ENCODE measurements at places on chromosomes 13 and 19.

GRCh38 chr13:46165485-46166223, 16.3 kb downstream of the LCP1 start:
- DNase-seq = no peak

DNA sequence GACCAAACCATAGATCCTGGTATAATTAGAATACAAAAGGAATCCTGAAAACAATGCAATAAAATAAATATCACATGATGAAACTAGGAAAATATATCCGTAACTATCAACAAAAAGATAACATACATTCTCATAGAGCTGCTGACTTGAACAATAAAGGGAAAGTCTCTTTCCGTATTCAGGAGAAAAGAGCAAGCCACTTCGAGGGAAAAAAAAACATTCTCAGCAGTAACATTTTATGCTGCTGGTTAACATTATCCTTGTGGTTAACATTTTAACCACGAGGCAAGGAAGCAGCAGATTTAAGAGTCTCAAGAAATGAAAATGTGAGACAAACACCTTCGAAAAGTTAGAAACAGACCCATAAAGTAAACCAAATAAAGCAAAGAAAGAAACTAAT, 25.8 kb downstream of the NALCN start:
- DNase-seq = no peak

DNA sequence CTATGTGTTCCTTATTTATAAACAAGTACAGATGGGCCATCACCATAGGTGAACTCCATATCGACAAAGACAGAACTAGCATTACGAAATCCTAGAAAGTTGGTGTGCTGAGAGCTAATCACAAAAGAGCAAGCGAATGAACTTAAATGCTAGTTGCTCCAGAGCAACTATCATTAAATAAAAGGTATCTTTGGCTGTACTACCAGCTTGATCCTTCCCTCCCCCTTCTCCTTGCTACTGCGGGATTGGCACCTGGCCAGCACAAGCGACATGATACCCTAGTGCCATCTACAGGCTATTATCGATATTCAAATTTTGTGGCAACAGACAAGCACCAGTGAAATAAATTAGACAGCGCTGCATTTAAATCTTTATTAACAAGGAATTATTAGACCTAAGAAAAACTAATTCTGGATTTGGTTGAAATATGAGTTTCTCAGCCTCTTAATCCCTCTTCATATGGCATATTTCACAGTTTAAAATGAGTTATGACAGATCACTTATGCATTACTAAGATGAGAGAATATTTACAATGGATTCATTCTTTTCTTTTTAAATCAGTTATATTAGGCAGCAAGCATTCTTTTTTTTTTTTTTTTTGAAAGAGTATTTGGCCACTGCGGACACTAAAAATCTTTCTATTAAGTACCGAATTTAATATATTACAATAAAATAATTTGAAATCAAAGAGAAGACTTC, 5.8 kb downstream of the PCDH9 start:
- peak; percentile 57 for DNase-seq

DNA sequence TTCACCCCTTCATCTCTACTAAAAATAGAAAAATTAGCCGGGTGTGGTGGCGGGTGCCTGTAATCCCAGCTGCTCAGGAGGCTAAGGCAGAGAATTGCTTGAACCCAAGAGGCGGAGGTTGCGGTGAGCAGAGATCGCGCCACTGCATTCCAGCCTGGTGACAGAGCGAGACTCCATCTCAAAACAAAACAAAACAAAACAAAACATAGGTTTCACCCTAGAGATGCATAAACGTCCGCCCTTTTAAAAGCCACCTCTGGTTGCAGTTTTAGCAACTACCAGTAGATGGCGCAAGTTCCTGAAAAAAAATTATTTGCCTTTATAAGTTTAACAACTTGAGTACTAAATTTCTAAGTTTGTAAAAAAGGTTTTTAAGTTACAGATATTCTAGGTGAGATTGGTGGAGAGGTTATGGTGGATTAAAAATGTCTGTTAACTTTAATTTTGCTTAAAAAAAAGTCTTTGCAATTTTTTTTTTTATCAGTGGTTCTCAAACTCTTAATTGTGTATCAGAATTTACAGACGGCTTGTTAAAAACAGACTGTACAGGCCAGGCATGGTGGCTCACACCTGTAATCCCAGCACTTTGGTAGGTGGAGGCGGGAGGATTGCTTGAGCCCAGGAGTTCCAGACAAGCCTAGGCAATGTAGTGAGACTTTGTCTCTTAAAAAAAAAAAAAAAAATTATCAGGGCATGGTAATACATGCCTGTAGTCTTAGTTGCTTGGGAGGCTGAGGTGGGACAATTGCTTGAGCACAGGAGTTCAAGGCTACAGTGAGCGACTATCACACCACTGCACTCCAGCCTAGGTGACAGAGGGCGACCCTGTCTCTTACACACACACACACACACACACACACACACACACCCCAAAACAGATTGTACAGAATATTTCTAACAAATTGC, 42.1 kb downstream of the NAA16 start:
- DNase-seq = peak; percentile 45

- DNase-seq = no peak
Measured at GRCh38 chr19:35852029-35852780, at the start of gene NPHS1. Gene NPHS1, minus strand, starts transcription at chr19:35852504. Its CDS starts 667 bp downstream, at chr19:35851837.

DNA sequence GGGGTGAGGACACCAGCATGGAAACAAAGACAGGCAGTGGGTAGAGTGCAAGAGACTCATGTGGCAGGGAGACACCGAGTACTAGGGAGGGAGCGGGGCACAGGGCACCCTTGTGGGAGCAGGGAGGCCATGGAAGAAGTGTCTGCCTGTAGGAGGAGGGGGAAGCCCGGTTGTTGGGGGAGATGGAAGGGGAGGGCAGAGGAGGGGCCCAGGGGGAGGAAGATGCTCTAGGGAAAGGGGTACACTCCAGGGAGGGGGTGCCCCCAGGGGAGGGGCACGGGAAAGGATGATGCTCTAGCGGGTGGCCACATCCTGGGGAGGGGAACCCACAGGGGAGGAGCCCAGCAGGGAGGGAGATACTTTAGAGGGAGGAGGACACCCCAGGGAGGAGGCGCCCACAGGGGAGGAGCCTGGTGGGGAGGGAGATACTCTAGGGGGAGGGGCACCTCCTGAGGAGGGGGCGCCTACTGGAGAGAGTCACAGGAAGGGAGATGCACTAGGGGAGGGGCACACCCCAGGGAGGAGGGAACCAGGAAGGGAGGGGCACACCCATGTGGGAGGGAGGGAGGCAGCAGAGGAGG, 24.9 kb downstream of the CPAMD8 start:
- DNase-seq = peak; percentile 84

- DNase-seq = no peak
Measured at GRCh38 chr19:31512181-31512970, 163.1 kb upstream of the TSHZ3 start.

DNA sequence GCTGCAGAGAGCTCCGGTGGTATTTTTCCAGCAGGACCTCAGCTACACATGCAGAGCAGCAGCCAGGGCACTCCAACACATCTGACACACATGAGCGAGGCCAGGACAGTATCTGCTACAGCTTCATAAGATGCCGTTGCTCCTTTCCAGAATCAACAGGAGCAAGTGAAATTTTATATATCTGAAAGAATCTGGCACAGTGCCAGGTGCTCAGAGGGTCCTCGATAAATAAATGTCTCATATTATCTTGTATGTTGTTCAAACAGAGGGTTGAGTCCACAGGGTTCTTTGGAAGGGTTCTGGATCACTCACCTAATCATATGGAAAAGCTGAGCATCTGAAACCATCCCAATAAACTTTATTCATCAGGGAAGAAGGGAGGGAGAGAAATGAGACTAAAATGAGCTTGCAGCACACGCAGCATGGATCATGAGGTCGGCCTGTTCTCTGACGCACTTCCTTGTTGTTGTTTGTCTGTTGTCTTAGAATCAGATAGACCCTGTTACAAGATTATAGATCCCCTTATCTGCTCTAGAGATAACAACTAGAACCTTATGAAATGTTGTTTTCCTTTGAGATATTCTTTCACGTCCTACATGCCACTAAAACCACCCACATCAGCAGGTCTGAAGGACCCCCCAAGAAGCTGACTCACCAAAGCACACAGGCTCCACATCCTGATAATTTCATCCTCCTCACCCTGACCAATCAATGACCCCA, 3.2 kb upstream of the METTL21C start:
- no peak for DNase-seq

DNA sequence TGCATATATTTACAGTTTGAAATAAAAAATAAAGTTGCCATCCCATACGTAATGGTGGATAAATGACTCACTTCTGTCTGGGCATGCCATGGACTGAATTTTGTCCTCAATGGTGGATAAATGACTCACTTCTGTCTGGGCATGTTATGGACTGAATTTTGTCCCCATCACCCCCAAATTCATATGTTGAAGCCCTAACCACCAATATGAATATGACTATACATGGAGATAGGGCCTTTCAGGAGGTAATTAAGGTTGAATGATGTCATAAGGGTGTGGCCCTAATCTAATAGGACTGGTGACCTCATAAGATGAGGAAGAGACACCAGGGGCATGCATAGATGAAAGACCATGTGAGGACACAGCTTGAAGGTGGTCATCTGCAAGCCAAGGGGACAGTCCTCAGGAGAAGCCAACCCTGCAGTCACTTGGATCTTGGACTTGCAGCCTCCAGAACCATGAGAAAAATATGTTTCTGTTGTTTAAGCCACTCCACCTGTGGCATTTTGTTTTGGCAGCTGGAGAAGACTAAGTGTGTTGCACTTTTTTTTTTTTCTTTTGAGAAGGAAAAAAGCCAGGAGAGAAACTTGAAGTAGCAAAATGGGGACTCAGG, 41.8 kb downstream of the RFC3 start:
- no peak for DNase-seq

GRCh38 chr13:98175043-98175442, 2.0 kb downstream of the RNF113B start:
- DNase-seq = no peak

DNA sequence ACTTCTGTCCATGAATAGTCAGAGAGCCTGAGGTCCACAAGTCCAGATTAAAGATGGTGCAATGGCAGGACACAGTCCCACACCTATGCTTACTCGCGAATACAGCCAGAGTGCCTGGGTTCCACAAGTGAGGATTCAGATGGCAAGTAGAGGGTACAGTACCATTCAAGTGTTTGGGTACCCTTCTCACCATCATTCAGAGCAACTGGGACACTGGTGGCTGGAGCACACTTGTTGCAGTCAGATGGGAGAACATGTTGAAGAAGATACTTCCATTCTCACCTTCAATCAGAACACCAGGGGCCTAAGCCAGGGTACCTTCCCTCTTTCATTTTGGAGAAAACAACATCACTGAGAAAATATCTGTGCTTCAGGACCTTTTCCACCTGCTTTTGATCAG, 43.7 kb upstream of the ZNF599 start:
- DNase-seq = no peak

DNA sequence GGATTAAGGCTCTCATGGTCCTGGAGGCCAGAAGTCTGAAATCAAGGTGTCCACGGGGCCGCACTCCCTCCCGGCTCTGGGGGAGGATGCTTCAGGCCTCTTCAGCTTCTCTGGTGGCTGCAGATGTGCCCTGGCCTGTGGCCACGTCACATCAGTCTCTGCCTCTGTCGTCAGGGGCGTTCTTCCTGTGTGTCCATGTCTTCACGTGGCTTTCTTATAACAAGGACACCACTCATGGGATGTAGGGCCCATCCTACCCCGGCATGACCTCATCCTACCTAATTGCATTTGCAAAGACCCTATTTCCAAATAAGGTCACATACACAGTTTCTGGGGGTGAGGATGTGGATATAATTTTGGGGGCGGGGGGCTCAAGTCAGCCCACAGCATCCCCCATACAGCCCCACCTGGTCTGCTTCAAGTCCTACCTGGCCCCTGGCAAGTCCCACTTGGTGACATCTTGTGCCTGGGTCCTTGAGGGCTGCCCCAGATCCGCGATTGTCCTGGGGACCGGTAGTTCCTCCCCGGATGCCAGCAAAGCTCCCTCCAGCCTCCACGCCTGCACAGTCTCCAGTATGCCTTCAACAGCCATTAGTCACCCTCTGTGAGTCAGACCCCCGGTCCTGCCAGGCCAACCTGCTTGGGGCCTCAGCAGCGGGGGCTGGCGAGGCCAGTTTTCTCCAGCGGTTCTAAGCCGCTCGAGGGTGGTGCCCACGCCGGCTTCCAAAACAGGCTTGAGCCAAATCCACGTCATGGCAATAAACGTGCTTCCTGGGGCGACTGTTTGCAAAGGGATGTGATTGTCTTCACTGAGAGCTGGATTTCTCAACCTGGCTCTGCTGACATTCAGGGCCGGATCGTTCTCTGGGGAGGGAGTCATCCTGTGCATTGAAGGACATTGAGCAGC, 32.2 kb downstream of the MYO9B start:
- DNase-seq = no peak

DNA sequence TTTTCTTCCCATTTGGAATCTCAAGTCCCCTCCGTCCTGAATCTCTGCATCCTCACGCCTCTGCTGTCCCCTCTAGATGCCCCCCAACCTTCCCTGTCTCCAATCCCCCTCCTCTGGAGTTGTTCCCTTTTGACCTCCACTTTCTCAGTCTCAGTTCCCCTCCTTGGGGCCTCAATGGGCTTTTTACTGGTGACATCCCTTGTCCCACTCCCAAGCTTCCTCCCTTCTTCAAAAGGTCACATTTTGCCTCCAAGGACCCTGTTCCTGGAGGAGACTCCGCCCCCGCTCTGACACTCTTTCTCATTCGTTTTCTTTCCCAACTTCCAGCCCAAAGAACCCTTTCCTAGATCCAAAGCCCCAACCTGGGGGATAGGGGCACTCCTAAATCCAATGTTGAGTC, 1.0 kb downstream of the AP2S1 start:
- no peak for DNase-seq

DNA sequence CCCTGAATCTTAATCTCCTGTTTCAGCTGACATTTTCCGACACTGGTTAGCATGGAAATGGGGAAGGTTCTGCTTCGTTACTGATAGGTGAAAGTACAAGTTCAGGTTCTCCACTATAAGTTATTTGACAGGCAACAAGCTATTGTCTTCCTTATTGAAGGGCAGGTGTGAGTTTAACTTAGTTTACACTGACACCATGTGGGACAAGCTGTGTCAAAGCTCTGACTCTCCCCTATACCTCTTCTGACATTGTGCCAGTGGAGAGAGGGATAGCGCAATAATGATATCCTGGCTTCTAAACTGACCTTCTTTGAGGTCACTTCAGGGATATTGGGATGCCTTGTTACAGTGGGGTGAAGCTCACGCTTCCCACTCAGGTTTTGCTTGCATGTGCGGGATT, 587.0 kb upstream of the SLITRK5 start:
- no peak for DNase-seq

- DNase-seq = peak; percentile 74
Measured at GRCh38 chr19:43755256-43755801, 567 bp upstream of the SMG9 start.

GRCh38 chr19:50478901-50479715, 2.5 kb upstream of the GARIN5A start:
- no peak for DNase-seq

- no peak for DNase-seq
Measured at GRCh38 chr19:33868788-33869412, 72.2 kb downstream of the KCTD15 start.

Data from CD4-positive, CD25-positive, alpha-beta regulatory T cell (primary cell).